Activated naive CD4-positive, alpha-beta T cell treated with Interleukin-2 at 50 U/mL for 16 hours (primary cell): ENCODE measurements at places on chromosomes 6 and 20.

GRCh38 chr6:6826095-6826901 lies 237.8 kb downstream of the LY86 start:
- no peak for DNase-seq

- no peak for DNase-seq
These were observed 59.5 kb downstream of the PDE7B start for GRCh38 chr6:135910790-135911618.

DNA sequence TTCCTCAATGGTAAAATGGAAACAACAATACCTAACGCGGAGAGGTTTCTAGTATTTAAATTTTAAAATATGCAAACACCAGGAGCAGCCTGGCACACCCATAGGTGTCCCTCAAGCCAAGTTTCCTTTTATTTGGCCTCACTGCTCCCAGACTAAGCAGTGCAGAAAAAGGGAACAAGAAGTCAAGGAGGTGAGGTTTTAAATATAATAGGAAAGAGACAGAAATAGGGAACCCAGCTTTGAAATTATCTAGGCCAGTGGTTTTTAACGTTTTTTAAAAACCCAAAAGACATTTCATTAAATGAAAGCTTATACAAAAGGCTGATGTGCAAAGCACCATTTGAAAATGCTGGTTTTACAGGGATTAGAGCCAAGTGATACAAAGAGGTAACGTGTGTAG lies 109.6 kb downstream of the SLC22A3 start:
- DNase-seq, result no peak

DNA sequence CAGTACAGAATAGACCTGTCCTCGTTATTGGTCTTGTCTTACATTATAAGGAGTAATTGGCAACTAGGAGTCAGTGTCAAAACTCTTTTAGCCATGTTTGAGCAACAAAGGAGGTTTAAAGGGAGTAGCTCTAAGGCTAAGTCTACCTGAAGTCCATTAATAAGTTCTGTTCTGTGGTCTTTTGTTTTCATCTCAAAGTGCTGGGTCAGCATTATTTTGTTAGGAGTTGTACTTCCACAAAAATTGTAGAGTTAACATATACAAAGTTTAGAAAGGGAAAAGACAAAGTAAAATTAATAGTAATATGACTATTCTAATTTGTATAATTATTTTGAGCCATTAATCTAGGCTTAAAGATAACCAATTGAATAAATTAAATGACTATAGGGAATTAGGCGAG lies 12.7 kb upstream of the SENP6 start:
- no peak for DNase-seq

- DNase-seq, result no peak
These were observed 301.9 kb downstream of the TFAP2A start for GRCh38 chr6:10112871-10113549.

DNA sequence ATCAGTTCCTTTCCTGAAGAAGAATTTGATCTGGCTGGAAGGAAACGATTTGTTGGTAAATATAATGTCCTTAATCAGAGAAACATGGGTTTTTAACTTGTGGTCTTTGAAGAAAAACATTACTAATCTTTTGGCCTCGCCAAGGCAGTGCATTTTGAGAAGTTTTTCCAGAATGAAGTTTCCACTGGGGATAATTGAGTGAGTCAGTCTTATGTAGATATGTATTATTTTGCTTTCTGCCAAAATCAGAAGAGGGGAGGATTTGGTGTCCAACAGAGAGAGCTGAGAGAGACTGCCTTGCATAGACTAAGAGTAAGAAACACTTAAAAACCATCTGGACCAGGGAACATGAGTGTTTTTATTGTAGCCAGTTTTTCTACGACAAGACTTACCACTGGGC lies 79.9 kb downstream of the FNDC1 start:
- no peak for DNase-seq

- no peak for DNase-seq
These were observed 1.5 kb downstream of the TNFRSF21 start for GRCh38 chr6:47308198-47308517.

- DNase-seq, result peak; percentile 49
These were observed 1.6 kb downstream of the ZBTB2 start for GRCh38 chr6:151389618-151390275.

DNA sequence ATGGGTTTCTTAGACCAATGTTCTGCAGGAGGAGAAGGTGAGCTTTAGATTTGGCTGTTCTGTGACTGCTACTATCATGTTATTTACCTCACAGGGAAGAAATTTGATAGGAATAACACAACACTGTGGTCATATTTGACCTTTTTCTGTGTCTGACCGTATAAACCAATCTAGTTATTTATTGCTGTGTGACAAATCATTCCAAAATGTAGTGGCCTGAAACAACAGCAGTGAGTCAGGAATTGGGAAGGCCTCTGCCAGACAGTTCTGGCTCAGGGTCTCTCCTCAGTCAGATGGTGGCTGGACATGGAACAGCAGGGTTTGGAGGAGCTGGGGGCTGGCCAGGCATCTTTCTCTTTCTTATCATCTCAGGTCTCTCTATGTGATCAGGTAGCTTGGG lies 33.0 kb downstream of the RIPOR2 start:
- DNase-seq, result no peak

- no peak for DNase-seq
These were observed 54.2 kb upstream of the MAP7 start for GRCh38 chr6:136604328-136604825.

DNA sequence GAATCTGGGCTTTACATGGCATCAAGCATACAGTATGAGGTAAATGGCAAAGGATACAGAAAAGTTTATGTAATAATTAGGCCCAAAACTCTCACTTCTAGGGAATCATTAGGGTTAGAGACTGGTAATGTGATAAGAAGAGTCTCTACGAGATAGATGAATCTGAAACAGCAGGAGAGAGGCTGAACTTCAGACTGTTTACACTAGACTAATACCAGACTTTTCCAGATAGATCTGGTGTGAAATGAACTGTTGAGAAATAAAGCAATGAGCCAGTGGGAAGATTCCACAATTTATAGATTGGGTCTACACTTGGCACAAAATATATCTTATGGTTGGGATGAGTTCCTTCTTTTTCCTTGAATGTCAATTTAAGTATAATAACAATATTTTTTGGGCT lies 134.3 kb downstream of the MAN1A1 start:
- DNase-seq, result no peak

GRCh38 chr20:38355161-38356012 lies 9.1 kb downstream of the LBP start:
- DNase-seq, result no peak

DNA sequence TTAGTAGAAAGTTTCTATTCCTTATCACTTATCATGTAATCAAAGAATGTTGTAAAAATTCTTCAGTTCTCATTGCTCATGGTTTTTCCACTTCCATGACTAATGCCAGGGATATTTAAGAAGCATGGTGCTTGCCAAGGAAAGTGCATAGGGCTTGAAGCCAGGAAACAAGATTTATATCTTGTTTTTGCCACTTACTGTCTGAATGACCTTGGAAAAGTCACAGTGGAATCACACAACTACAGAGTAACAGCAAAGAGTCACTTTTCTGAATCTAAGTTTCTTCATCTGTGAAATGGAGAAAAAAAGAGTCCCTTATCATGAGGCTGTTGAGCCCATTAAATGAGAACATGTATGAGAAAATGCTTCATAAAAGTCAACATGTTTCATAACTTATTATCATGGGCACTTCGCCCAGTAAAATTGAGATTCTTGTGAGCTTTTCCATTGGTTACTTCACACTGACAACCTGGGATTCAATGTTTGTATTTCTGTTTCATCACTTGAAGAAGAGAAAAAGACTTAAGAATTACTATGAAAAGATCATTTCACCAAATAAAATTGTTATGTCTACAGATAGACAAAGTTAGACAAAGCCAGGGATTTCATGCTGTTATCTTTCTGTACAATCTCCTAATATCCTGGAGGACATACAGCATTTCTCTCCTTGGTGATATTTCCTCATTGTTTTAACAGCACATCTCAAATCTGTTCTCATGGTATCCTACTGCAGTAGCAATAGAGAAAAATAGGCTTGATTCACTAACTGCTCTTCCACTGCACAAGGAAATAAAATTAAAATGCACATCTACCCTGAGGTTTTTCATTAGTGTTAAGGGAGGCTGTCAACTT lies 7.6 kb upstream of the BMP5 start:
- no peak for DNase-seq

GRCh38 chr6:145620088-145620487 lies 115.2 kb downstream of the EPM2A start:
- no peak for DNase-seq

- DNase-seq, result no peak
These were observed 18.4 kb downstream of the BLTP3A start for GRCh38 chr6:34810017-34810882.

DNA sequence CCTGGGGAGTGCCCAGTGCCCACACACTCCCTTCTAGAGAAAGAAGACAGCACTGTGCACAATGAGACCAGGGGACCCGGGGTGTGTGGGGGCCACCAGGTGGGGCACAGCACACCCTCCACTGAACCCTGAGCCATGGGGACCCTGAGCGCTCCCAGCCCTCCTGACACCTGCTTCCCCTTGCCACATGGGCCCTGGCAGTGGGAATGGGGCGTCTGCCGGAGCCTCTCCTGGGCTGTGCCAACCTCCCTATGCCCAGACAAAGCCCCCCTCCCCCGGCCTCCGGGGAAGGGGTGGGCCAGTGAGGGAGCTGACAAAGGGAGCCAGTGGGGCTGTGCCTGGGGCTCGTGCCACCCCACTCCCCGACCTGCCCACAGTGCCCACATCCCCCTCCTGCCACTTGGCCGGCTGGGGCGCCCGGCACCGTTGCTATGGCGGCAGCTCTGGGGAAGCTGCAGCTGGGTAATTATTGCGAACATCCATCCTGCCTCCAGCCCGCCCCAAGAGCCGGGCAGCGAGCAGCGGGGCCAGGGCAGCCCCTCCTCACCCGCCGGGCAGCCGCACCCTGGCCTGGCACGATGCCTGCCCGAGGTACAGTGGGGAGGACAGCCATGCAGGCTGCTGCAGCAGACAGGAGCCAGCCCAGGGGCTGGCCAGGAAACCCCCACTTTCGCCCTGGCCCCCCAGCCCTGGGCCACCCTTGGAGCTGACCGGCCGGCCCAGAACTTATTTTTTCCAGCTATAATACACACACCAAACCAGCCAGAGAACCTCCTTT lies 41.9 kb upstream of the NOL4L start:
- no peak for DNase-seq

- no peak for DNase-seq
These were observed 406.3 kb upstream of the RUNX2 start for GRCh38 chr6:44921798-44922197.

DNA sequence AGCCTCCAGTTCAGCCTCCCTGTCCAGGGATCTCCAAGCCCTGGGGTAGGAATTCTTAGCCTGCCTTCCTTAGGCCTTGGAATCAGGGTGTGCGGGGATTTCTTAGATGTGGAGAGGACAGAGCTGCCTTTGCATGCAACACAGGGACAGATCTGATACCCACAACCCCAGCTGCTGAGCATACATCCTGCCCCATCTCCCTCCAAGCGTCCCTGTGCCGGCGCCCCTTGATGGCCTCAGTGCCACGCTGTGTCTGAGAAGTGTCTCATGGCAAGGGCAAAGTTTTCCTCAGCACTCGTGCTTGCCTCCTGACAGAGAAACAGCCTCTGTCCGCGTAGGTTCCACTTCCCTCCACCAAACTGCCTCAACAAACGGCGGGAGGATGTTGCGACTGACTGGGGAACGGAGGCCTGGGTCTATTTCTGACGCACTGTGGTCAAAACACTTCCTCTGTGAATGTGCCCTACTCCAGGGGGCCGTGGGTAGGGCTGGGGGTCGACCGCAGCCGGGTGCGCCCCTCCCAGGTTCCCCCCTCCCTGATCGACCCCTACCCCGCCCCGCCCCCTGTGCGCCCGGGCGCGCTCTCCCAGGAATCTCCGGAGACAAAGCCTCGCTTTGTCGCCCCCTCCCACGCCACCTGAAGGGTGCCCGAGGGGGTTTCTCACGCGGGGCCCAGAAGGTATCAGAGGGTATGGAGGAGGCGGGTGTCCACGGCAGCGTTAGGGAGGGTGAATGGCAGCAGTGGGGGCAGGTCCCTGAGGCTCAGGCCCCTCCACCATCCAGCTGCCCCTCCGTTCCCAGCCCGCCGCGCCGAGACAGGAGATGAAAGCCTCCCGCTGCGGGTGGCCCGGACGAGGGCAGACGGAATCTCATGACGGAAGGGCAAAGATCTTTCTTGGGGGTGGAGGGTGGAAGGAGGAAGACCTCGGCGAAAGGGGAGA lies 806 bp downstream of the MICAL1 start:
- peak; percentile 70 for DNase-seq
